Activated CD4-positive, CD25-positive, alpha-beta regulatory T cell treated with anti-CD3 and anti-CD28 coated beads, Interleukin-2, amount 50 U/mL, for 24 hours (primary cell): ENCODE measurements at places on chromosomes 11 and 22.

- ATAC-seq: no peak
Observed at GRCh38 chr11:68115285-68115684, 5.9 kb downstream of the CHKA start.

DNA sequence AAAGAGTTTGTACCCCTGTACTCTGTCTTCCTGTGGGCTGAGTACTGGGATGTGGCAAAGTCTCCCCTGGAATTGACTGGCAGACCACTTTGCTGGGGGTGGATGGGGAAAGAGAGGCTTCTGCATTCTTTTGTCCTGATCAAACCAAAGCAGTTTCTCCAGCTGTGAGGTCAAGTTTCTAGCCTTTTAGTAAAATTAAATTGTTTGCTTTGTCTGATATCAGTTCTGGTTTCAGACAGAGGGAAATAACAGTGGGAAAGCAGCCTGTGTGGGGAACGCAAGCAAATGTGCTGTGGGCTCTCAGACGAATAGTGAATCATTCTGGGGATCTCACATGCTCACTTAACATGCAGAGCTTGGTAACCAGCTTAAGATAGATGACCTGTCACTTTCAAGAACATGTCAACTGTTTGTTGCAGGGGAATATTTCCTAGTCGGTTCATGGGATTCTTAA lies 151.6 kb downstream of the FAT3 start:
- ATAC-seq: no peak

DNA sequence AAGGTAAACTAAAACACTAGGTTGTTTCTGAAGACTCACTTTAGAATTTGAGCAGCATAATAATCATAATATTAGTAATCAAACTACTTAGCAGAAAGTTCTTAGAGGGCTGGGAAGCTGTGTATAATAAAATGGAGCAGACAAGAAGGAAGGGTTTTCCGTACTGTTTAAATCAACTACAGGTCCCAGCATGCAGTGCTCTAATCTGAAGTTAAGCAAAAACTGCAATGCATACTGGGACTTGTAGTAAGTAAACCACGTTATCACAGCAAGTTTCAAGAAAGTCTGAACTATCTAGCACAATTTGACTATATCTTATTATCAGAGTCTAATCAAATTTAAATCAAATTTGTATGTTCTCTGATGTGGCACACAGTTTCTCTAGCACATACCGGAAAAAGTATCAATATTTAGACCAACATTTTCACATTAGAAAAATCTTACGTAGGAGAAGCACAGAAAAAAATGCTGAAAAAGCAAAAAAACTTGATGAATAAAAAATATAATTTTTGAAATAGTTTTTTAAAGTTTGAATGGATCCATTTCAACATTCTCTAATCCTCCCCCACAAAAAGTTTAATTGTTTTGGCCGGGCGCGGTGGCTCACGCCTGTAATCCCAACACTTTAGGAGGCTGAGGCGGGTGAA lies 8.2 kb downstream of the PHF21A start:
- peak; percentile 96 for ATAC-seq

- no peak for ATAC-seq
Observed at GRCh38 chr11:15109602-15110001, 5.1 kb upstream of the INSC start.

DNA sequence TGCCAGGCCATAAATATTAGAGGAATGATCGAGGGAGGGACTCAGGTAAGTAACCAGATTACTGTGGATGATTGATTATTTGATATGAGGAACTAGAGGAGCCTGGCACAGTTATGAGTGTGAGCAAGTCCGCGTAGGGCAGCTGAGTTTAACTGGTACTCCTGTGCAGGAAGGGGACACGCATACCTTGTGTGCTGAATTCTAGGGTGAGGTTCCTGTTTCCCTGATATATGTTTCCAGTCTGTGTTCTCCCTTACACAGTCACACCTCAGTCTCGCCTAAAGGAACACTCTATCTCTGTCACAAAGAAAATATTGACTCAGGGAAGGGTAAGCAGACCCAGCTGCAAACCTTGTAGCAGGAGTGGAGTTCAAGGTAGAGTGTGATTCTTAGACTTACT lies 17.4 kb downstream of the SGSM3 start:
- ATAC-seq: no peak

DNA sequence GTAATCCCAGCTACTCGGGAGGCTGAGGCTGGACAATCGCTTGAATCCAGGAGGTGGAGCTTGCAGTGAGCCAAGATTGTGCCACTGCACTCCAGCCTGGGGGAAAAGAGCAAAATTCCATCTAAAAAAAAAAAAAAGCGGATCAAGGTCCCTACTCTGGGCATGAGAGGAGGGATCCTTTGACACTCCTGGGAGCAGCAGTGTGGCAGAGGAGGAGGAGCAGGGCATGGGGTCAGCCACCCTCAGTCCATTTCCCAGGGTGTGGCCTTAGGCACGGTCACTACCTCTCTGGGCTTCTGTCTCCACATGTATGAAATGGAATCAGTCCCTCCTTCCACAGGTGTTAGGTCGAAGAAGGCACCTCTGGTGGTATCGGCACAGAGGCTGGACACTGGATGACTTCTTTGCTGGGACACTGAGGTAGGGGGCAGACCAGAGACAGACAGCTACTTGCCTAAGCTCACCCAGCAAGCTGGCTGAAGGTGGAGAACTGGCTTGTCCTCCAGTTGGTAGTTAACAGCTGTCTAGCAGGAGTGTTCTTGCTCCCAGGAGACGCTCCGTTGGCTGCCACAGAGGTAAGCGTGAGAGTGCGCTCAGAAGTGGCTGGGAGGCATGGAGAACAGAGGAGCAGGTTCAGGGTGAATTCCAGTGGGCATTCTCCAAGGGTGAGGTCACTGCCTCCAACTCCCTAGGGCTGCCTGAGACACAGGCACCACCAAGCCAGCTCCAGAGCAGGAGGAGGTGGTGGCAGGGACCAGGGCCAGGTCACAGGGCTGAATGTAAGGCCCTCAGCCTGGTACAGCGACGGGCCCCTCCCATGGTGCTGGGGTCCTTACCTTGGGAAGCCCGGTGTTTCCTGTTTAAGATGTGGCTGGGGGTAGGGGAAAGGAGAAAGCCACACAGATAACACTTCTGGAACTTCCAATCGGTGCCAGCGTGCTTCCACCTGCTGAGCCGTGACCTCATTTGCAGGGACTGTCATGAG lies 19.5 kb downstream of the TXN2 start:
- no peak for ATAC-seq

DNA sequence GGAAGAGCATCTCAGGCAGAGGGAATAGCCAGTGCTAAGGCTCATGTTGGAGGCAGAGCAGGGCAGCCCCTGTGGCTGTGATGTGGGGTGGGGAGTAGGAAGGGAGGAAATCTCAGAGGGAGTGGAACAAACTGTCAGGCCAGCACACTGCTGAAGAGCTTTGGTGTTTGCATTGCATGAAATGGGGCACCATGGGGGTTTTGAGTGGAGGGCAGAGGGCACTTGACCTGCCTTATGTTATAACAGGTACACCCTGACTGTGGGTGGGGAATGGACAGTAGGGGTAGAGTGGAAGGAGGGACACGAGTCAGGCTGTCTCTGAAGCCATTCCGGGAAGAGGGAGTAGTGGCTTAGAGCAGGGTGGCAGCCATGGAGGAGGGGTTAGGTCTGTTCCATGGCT lies 24.0 kb downstream of the PRDM11 start:
- ATAC-seq: no peak

GRCh38 chr11:43122546-43122945 lies 189.2 kb upstream of the API5 start:
- ATAC-seq: no peak

GRCh38 chr11:121762820-121763219 lies 310.1 kb upstream of the SORL1-AS1 start:
- no peak for ATAC-seq

DNA sequence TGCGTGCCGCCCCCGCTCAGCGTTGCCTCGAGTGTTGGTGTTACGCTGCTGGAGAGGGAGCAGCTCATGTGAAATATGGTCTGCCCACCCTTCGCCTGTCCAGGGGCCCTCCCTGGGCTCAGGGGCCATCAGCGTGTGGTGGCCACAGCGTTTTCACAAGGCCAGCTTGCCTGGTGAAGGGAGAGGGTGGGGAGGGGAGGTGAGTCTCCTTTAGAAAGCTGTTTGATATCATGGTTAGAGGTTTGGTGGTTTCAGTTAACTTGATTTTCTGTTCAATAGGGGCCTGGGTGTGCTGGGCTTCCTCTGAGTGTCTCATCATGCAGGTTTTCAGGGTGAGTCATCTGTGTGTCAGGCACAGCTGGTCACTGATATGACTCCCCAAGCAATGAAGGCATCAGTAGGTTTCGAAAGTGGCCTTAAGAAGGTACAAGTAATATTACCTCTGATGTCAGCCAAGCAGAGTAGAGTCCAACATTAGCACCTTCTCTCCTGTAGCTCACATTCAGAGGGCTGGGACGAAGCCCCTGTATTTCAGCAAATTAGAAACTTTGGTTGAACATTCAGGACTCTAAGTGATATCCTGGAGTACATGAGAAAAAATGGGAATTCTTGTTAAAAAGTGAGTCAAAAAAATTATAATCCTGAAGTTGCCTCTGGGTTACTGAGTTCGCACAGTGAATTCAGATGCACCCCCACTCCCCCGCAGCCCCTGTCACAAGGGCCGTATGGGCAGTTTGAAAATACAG lies 172.5 kb downstream of the TBC1D22A start:
- ATAC-seq: peak; percentile 97

GRCh38 chr22:27844256-27844655 lies 42.7 kb upstream of the MN1 start:
- no peak for ATAC-seq

GRCh38 chr11:65416841-65417701 lies 5.5 kb upstream of the NEAT1 start:
- ATAC-seq: no peak

DNA sequence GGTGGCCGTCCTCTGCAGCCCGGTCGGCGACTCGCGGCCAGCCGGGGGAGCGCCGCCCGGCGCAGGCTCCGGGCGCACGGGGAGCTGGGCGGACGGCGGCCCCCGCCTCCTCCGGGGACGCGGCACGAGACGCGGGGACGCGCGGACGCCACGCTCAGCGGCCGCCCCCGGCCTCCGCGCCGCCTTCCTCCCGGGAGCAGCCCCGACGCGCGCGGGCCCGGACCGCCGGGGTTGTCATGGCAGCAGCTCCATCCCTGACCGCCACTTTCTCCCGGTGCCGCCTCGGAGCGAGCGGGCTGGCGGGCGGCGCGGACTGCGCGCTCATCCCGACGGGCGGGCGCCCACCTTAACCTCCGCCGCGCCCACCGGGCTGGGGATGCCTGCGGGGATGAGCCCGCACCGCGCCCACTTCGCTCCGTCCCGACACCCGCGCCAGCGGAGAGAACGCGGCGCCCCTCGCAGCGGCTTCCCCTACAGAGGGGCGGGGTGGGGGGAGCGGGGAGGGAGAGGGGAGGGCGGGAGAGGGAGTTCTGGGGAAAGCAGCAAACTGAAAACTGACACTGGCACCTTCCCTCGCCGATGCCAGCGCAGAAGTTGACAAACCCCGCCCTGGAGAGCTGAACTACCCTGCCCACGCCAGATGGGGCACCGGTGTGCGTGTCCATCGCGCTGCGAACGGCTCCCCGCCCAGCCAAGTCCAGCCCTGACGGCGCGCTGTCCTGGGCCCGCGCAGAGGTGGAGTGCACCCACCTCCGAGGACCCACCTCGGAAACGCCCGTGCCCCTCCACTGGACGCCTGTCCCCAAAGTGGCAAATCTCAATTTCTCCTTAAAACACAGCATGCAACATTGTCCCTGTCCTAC lies 588.4 kb downstream of the OPCML start:
- ATAC-seq: no peak

DNA sequence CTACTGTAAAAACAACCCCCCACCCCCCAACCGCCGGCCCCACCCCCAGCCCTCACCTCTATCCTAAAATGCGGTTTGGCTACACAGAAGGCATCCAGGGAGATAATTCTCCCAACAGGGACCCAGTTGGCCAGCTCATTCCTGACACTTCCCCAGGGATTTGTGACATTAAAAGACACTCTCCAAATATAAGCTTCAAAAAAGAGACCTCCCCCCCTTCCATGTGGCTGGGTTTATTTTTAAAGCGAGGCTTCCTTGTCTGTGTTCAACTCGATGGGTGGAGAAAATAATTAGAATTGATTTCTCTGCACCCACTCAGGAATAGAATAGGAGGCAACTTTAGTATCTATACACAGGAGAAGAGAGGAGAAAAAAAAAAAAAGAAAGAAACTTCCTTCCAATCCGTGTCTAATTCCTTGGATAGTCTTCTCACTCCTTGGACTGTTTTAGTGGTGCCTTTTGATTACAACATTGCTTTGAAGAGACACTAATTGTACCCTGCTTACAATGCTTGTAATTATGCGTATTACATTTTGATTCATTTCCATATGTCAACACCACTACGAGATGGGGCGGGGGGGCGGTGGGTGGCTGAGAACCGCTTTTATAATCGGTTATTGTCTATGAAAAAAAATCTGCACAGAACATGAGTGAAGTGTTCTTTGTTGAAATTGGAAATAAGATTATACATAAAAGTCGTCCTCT lies 500.4 kb downstream of the MIAT start:
- no peak for ATAC-seq

GRCh38 chr11:64722141-64723065 lies 594 bp downstream of the NRXN2 start:
- ATAC-seq: no peak

DNA sequence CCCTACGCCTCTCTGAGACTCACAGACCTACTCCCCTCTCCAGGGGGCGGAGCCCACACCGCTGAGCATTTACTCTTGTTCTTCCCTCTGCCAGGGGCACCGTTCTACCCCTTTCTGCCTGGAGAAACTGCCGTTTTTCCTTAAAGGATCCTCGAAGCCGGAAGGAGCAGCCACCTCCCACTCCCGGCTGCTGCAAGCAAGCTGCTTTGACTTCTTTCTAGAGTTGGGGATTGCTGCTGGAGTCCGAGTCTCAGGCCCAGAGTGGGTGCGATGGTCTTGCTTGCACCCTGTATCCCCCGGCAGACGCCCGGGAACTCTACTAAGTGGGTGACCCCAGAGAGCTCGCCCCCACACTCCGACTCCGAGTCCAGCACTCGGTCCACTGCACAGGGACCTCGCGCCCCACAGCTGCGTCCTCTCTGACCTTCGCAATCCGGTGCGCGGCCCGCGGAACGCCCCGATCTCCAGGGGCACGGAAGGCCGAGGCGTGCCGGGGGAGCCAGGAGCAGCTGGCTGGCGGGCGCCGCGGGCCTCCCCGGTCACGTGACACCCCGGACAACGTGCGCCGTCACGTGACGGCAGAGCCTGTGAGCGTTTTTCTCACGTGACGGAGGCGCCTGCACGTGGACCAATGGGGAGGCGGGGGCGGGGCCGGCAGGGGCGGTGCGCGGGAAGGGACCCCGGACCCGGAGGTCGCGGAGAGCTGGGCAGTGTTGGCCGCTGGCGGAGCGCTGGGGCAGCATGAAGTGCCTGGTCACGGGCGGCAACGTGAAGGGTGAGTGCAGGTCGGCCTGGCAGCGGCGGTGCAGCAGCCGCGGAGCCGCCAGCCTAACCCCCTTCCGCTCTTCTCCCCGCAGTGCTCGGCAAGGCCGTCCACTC lies at the start of gene RAD9A:
Gene RAD9A, plus strand, starts transcription at position 683 of the 879 bp plus-strand sequence. Its CDS starts 59 bp downstream, at position 742.
- peak; percentile 77 for ATAC-seq

GRCh38 chr22:20430101-20430719 lies 7.4 kb downstream of the SCARF2 start:
- peak; percentile 22 for ATAC-seq

DNA sequence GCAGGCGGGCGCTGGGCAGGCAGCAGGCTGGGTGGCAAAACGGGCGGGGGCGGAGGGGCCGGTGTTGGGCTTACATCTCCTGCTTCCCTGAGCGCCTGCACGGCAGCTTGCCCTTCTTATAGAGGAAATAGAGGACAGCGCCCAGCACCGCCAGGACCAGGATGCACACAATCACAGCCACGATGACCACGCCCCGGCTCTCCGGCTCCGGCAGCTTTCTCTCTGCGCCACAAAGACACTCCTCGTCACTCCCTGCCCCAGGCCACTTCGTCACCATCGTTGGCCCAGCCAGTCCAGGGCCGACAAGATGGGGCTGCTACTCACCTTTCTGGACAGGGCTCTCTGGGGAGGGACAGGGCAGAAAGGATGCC lies 6.3 kb downstream of the MCAM start:
- ATAC-seq: no peak

- ATAC-seq: no peak
Observed at GRCh38 chr11:12813371-12814225, 139.4 kb downstream of the TEAD1 start.
